ENCODE measurements at places on chromosomes 7 and 10. TPM values are rescaled to one million over a fixed set of nuclear protein-coding genes. Genes with fewer than 3 reads are reported as not detected.
A peak's percentile ranks its signal among the peaks of the same experiment; 100 is the strongest.

FOXI2 gene
- not detected for total RNA-seq

LHFPL3 gene
- total RNA-seq, result 0.45 TPM

SPDYE2B gene
- total RNA-seq, result not detected

IRF5 gene
- total RNA-seq, result 8.5 TPM

LLCFC1 gene
- total RNA-seq, result not detected

TUBAL3 gene
- total RNA-seq, result 53.9 TPM

DNA sequence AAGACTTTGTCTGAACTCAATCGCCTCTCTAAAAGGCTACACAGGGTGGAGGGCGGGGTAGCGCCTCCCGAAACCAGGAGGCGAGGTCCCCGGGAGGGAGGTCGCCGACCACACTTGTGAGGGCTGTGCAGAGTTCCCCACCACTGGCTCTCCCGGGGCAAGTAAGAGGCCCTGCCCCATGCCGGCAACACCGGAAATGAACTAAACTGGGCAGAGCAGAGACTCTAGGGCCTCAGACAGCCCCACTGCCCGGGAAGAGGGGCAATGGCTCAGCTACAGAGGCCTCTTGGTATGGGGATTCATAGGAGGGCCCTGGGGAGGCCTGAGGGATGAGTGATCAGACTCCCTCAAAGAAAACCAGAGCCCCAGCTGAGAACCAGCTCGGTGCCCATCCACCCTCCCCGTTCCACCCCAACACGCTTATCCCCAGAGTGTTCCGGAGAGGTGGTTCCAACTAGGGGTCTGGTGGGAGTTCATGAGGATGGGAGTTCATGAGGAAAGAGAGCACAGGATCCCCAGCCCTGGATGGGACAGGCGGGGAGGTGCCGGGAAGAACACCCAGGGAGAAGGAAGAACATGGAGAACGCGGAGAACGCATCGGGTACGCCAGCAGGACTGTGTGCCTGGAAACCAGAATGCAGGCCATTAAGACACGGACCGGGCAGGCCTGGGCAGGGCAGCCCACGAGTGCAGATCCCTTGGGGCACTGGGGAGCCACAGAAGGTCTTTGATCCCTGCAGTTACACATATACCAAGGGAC, 89.4 kb upstream of the MYL10 start:
- DNase-seq, result no peak

GRCh38 chr10:23439961-23440889, 1.4 kb downstream of the OTUD1 start:
- DNase-seq, result peak; percentile 26

GRCh38 chr10:33223326-33224000, 111.0 kb downstream of the NRP1 start:
- DNase-seq, result no peak

GRCh38 chr10:92826061-92826460, 22.3 kb upstream of the EXOC6 start:
- no peak for DNase-seq

- no peak for DNase-seq
These were observed 142.7 kb downstream of the PFKFB3 start for GRCh38 chr10:6345404-6345803.

DNA sequence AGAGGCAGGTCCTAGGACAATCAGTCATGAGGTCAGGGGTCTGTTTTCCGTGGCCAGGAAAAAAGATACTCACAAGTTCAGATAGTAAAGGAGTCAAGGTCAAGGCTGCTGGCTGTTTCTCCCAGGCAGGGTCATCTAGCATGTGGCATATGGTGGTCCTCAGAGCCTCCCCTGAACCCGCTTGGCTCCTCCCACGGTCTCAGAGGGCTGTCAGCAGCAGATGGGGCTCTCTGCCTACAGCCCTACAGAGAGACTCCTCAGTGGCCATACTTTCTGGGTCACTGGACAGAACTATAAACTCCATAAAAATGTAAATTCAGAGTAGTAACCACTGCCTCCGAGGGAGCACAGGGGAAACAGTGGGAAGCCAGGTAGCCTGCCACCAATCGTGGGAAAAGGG, 11.3 kb upstream of the DRGX start:
- DNase-seq, result no peak

GRCh38 chr10:44006771-44007170, 358.1 kb upstream of the ZNF32 start:
- no peak for DNase-seq

Measured in left colon (tissue), 2 donors.